ENCODE measurements at places on chromosomes 6 and 20.

- DNase-seq: no peak
Measured at GRCh38 chr6:1612974-1613306, 3.2 kb downstream of the FOXC1 start.

GRCh38 chr6:134031696-134032255 lies 20.6 kb downstream of the SLC2A12 start:
- no peak for DNase-seq

- DNase-seq: no peak
Measured at GRCh38 chr20:48814633-48815032, 13.2 kb downstream of the PREX1 start.

- DNase-seq: no peak
Measured at GRCh38 chr20:1637755-1638154, 17.9 kb upstream of the SIRPB1 start.

GRCh38 chr20:19654921-19655320 lies 103.1 kb upstream of the RIN2 start:
- no peak for DNase-seq

GRCh38 chr6:159541296-159541695 lies 151.7 kb downstream of the SOD2 start:
- no peak for DNase-seq

DNA sequence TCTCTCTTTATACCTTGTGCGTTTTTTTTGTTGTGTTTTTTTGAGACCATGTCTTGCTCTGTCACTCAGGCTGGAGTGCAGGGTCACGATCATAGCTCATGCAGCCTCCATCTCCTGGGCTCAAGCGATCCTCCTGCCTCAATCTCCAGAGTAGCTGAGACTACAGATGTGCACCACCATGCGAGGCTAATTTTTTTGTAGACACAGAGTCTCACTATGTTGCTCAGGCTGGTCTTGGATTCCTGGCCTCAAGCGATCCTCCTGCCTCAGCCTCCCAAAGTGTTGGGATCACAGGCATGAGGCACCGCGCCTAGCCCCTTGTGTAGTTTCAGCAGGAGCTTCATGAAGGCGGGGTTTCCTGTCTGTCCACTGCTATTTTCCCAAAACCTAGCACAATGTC lies 27.3 kb downstream of the PDRG1 start:
- DNase-seq: no peak

DNA sequence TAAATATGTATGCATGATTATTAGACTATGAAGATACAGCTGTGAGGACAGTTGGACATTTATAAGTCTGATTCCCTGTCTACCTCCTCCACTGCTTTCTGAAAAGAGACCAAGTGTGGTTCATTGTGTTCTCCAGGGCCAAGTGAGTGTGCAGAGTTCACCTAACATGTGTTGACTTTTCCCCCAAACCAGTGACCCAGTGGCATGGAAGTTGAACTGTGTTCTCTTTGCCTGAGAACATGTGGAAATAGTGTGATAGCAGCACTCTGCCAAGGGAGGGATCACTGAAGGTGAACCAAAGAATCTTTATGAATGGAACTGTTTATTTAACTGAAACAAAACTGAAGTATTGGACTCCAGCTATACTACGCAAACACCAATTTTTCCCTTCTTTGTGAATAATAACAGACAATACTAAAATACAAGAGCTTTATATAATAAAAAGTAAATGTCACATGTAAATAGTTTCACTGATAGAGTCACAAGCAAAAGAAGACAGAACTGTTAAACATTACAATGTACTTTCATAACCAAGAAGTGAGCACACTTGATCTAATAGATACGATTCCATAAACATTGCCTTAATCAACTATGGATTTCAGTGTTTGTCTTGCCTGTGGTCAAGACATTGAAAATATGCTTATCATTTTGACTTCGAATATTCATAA lies 200.3 kb upstream of the FUT9 start:
- no peak for DNase-seq

GRCh38 chr20:15047042-15047441 lies 709.6 kb upstream of the FLRT3 start:
- no peak for DNase-seq

- DNase-seq: no peak
Measured at GRCh38 chr20:37833221-37833896, 69.6 kb upstream of the VSTM2L start.

- DNase-seq: no peak
Measured at GRCh38 chr20:13493143-13493542, 145.6 kb downstream of the TASP1 start.

DNA sequence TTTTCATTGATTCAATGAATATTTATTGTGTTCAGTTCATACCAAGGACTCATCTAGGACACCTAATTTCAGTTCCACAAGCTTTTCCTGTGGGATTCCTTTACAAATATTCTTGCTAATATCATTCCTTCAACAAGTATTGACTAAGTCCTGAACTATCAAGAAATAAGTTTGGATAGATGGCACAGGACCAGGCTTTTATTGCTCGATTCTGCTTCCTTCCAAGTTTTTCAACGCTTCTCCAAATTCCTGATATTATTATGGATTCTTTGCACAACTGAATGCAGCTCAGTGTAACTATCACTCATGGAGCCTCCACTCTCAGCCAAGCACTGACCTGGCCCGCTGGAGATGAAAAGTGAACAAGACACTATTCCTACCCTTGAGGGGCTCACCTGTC lies 32.7 kb upstream of the COL21A1 start:
- no peak for DNase-seq

DNA sequence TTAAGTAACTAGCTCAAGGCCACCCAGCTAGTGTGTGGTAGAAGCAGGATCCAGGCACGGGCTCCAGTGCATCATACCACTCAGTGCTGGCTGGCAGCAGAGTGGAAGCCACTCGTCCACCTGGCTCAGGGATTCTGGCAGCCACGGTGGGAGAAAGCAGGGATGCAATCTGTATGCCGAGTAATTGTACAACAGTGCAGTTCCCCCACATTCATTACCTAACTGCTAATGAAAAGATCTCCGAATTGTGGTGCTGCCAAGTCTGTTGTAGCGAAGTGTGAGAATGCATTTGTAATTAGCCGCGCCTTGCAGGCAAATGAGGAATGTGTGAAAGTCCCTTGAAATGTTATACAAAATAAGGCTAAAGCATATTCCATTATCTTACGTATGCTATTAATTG lies 29.0 kb downstream of the KCNG1 start:
- no peak for DNase-seq

DNA sequence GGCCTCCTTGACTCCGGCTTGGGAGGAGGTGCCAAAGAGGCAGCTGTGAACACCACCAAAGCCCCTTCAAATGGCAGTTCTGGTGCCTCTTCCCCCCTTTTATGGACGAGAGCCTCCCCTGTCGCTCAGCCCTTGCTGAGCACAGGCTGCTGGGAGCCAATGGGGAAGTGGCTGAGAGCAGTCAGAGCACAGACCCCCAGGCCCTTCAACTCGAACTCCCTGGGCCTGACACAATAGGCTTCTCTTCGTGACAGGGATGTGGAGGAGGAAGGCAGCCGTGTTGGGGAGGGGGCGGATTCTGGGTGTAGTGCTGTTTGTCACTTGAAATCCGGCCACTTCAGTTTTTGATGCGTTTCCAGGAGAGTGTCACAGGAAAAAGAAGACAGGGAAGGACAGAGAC lies at the start of gene PDYN:
PDYN (minus strand) TSS at position 73 of the 400 bp plus-strand sequence. CDS start 10,974 bp downstream, outside the sequence.
- DNase-seq: no peak

- DNase-seq: peak; percentile 74
Measured at GRCh38 chr6:166950443-166950821, 5.9 kb downstream of the RNASET2 start.

DNA sequence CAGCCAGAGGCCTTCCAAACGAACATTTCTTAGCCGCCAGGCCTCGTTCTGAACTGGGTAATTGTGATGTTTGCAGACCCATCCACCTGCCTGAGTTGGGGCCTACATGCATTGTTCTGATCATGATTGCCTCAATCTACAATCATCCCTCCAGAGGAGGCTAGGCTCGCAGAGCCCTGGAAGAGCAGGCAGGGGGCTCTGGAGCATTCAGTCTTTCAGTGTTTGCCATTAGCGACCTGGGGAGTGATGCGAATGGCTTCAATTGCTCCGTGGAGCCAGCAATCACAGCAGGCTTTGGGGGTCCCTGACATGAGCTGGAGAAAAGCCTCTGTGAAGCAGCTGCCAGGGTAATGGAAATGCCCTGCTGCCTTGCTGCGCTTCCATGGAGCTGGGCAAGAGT lies 22.0 kb downstream of the SNAP25 start:
- DNase-seq: no peak

GRCh38 chr20:54148947-54149764 lies 24.6 kb downstream of the CYP24A1 start:
- DNase-seq: no peak

- DNase-seq: peak; percentile 31
Measured at GRCh38 chr6:151440930-151441329, 11.0 kb downstream of the RMND1 start.

- no peak for DNase-seq
Measured at GRCh38 chr20:52168116-52168515, 23.5 kb downstream of the ZFP64 start.

- peak; percentile 18 for DNase-seq
Measured at GRCh38 chr20:62776692-62777527, 19.4 kb upstream of the MRGBP start.

DNA sequence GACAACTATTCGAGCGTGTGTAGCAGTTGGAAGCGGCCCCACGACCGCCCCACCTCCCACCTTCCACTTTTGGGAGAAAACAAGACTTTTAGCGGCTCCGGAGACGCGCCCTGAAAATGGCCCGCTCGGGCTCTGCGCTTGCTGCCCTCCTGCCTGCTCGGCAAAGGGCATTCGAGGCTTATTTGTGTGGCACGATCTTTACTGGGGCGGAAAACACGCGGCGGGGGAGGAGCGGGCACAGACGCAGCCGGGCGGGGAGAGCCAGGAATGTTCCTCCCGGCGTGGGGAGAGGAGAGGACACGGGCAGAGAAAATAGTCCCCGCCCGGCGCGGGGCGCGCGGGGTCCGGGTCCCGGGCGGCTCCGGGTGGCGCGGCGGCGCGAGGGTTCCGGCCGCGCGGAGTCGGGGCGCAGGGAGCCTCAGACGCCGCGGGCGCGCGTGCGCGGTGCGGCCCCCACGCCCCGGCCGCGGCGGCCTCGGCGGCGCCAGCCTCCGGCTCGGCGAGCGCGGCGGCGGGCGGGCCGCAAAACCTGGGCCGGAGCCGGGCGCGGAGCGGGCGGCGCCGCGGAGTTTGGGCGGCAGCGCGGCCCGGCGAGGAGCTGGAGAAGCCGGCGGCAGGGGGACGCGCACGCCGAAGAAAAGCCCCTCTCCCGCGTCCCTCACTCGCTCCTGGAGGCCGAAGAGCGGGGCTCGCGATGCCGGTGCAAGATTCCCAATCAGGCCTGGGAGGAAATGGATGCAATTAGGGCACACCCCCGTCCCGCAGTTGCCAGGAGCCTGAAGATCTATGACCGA lies 90.0 kb upstream of the ARID1B start:
- peak; percentile 57 for DNase-seq

DNA sequence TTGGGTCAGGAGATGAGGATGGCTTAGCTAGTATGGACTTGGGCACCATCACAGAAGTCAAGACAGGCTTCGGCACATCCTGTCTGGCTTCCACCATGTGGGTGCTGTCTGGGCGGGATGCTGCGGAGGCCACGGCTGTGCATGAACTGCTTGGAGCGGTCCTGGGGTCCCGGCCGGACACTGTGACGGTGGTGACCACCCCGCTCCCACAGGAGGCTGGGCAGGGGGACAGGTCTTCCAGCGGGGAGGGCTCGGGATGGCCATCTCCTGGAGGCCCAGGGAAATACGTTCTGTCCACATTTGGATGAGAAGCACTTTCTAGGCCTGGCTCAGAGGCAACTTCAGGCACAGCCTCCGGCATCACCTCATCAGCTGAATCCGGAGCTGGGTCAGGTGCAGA lies 32.1 kb upstream of the TCFL5 start:
- DNase-seq: no peak

- no peak for DNase-seq
Measured at GRCh38 chr6:18684343-18684742, 297.2 kb downstream of the RNF144B start.

DNA sequence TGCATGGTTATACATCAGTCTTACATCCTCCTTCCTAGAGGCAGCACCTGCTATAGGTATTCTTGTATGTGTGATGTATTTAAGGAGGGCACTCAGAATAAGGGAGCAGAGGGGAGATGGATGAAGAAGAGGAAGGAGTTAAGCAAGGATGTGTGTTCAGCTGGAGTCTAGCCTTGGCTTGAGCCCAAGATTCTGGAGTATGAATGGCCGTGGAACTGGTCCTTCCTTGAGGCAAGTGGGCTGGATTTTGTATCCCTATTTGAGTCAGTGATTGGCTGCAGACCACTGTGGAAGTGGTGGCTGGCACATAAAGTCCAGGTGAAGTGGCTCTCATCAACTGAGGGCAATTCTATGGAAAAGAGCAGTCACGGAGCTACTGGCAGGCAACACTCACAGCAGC lies 112.0 kb upstream of the RNF24 start:
- DNase-seq: no peak

DNA sequence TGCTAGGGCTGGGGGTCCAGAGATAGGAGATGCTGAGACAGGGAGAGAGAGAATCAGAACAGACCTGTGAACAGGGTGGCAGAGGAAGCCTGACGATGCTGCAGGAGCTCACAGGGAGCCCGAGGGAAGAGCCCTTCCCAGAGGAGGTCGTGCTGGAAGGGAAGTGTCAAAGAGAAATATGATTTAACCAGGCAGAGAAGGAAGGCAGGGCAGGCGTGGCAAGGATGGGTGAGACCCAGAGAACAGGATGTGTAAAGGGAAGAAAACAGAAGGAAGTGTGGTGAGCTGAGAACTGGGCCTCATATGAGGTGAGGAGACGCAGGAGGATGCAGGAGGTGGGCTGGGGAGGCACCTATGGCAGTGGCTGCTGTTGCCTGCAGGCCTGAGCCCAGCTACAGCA lies 105.6 kb downstream of the ZDHHC14 start:
- no peak for DNase-seq

GRCh38 chr6:135179920-135180541 lies 1.1 kb upstream of the MYB start:
- peak; percentile 59 for DNase-seq

- no peak for DNase-seq
Measured at GRCh38 chr20:62785393-62785792, 10.9 kb upstream of the MRGBP start.

GRCh38 chr6:143647732-143648131 lies 30.0 kb upstream of the PHACTR2 start:
- peak; percentile 67 for DNase-seq

DNA sequence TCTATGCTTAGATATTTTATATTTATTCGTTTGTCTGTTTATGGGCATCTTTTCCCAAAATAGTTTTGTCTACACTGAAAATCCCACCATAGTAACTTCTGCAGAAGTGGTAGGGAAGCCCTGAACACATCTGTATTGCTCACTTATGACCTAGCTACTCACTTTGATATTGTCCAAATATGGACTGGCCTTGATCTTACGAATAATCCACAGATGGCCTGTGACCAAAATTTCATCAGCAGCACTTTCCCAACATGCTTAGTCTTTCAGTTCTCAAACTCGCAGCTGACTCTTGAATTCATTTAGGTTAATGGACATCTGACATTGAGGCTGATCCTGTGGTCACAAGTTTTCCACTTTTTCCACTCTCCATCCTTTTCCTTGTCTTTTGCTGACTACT lies 80.8 kb upstream of the BEND3 start:
- peak; percentile 44 for DNase-seq

GRCh38 chr6:139640448-139640847 lies 266.0 kb upstream of the CITED2 start:
- DNase-seq: peak; percentile 90
